ENCODE measurements at places on chromosomes 7 and 10. TPM values are rescaled to one million over a fixed set of nuclear protein-coding genes. Genes with fewer than 3 reads are reported as not detected.

Gene CPXM2
- 0.36 TPM for total RNA-seq

DNA sequence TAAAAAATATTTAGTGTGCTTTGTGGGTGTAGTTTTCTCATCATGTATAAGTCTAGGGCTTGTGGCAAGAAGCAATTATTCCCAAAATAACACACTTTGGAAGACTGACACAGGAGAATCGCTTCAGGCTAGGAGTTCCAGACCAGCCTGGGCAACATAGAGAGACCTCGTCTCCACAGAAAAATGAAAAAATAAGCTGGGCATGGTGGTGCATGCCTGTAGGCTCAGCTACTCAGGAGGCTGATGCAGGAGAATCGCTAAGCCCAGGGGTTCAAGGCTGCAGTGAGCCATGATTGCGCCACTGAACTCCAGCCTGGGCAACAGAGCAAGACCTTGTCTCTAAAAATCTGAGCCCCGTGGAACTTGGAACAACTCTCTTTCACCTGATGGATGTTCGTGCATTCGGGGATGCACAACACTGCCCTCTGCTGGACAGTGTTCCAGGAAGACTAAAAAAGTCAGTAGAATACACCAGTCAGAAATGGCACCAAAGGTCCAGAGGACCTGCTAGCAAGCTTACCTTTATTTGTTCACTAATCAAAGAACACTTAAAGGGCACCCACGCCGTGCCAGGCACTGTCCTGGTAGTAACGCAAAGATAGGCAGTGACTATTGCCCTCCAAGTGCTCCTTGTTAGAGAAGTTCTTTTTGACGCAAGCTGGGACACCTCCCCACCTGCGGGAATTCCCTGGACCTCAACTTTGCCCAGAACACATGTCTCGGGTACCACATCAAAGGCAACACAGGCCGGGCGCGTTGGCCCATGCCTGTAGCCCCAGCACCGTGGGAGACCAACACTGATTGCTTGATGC, 81.9 kb upstream of the CALN1 start:
- DNase-seq = peak; percentile 65

DNA sequence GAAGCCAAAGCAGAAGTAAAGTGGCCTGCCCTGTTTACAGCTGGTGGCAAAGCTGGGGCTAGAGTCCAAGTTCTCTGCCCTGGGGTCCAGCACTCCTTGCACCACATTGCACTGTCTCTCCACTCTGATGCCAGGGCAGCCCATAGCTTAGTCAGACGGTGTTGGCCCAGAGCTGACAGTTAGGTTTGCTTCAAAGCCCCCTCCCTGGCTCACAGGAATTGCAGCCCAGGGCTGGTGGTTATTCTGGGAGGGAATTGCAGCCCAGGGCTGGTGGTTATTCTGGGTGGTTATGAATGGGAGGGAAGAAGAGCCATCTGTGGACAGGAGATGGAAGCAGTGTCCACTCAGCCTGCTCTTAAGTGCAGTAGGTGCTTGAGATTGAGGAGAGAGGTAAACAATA, 88.9 kb downstream of the SCRN1 start:
- no peak for DNase-seq

- DNase-seq = no peak
Observed at GRCh38 chr10:7460006-7460405, 49.2 kb upstream of the SFMBT2 start.

GRCh38 chr7:45073031-45073785, 15.6 kb downstream of the NACAD start:
- peak; percentile 84 for DNase-seq

Gene DPY19L1
- total RNA-seq = 27.1 TPM

DNA sequence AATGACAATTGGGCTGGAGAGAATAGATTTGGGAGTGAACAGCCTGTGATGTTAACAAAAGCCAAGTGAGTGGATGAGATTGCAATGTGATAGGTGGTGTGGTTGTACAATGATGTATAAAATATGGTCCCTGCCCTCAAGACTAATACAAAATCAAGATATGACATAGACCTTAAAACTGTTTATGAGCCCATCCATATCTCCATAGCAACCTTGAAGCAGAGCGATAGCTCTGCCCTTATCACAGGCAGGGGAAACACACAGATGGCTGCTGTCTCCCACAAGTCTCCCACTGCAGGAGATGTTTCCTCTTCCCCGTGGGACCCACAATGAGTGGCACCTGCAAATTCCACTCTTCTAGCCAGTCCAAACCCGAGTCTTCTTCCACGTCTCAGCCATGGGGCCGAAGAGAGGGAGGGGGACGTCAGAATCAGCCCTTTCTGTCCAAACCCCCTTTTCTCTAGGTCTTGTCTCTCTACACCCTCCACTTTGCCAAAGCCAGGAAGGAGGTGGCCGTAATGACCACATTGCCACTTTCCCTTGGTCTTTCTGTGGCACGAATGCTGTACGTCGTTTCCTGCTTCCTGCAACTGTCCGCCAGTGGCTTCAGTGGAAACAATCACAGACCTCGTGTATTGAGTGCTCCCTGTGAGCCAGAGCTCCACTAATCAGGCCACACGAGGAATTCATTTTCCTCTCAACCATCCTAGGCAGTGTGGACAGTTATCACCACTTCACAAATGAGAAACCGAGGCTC, 7.5 kb upstream of the TBXAS1 start:
- no peak for DNase-seq

GRCh38 chr7:191105-191980, 1.0 kb upstream of the FAM20C start:
- peak; percentile 100 for DNase-seq

GRCh38 chr10:81179805-81180452, 642.2 kb downstream of the SH2D4B start:
- no peak for DNase-seq

DNA sequence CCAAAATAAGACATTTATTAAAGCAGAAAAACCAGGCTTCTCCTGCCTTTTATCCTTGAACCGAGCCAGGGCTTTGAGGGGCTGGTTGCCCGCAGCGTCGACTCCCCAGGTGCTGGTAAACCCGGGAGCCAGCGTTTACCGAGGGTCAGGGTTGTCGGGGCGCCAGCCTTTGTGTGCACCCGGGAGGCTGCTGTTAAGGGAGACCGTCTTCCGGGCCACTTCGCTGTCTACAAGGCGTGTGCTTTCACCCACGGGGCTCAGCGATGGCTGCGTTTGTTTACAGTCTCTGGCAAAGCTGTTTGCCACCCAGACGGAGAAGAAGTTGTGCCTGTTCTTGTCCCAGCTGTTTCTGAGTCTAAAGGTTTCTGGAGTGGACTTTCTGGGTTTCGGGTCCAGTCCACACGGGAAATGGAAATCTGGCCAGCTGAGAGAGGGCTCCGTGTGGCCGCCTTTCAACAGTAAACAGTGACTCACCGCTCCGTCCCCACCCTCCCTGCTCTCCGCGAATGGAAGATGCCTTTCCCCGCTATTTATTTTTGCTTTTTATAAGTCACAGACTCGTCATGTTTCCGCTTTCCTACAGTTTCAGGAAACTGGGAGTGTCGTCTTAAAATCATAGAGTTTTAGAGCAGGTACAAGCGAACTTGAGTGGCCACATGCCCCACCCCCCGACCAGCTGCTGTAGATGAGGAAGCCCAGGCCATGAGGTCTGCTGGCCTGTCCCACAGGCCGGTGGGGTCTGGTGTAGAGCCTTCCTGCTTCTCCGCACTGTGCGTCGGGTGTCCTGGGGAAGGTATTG, 2.2 kb downstream of the MAFK start:
- DNase-seq = peak; percentile 99

GRCh38 chr7:88686468-88687229, 72.9 kb upstream of the ZNF804B start:
- DNase-seq = no peak

GRCh38 chr10:127926455-127926854, 19.6 kb downstream of the PTPRE start:
- no peak for DNase-seq

Gene ANKRD30A
- not detected for total RNA-seq

DNA sequence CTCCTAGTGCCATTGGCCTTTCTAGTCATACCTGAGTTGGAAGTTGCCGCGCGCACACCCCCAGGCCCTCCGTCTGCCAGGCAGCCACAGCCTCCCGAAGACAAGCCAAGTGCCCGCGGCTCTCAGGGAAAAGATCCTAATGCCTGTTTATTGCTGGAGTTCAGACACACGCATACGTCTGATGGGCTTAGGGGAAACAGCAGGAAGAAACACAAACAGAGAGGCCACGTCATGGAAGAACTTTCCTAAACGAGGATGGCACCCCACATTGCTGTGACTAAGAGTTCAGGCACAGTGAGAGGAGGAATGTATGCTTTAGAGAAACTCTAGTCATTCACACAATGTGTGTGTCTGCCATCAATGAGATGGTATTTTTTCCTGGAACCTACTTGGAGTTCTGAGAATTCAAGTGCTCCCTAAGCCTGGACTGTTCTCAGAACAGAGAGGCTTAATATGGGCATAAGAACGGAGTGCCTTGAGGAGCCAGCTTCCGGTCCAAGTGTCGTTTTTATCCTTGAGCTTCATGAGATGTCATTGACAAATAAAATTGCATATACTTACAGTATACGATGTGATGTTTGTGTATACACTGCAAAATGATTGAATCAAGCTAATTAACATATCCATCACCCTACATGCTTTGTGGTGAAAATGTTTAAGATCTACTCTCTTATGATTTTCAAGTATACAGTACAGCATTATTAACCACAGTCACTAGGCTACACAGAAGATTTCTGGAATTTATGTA, 11.6 kb upstream of the RBP3 start:
- peak; percentile 32 for DNase-seq

GRCh38 chr7:156327474-156327873, 313.1 kb upstream of the RNF32 start:
- DNase-seq = no peak

Gene SEPTIN7
- total RNA-seq = 191 TPM

DNA sequence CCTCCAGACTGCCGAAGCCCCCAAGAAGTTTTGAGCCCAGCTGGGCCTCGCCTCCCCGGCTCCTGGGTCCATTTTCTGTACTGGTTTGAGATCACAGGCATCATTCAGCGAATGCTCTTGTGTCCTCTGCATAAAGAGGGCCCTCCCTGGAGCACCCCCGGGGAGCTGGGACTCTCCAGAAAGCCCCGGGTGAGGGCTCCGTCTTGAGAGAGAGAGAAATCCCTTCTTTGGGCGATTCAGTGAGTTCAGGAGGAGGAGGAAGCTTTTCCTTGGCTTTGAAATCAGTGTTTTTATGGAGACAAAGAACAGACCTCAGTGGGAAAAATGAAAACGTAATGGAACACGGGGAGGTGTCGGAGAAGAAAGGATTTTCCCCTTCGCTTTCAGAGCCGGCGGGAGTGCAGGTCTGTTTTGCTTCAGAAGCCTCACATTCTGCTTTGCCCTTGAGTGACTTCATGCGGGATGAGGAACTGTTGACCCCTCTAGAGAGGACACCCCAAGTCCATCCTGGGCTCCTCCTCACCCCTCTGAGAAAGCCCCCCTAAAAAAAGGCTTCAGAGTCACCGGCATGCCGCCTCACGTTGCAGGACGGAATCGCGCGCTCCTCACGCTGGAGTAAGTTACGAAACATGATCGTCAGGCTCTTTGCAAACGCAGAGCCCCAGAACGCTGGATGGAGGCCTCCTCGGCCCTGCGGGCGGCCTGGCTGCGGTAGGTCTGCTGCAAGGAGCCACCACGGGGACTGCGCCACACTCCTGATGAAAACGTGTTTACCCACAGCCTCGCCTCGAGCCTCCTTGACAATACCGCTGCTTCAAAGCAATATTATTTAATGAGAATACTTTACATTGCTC, 8.5 kb upstream of the AP5Z1 start:
- no peak for DNase-seq

DNA sequence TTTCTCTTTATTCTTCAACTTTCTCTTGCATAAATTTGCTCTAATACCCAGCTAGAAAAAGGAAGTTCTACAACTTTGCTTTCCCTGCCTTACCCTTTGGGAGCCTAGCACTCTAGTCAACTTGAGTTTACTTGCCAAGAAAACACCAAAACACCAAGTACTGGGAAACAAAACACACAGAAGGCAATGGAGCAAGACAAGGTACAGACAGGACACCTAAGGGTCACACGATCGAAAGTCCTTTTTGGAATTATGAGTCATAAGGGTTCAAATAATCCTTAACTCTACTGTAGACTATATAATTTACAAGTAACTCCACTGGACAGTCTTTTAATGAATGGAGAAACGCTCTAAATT, 42.6 kb upstream of the ANAPC16 start:
- no peak for DNase-seq

GRCh38 chr10:87659571-87660483, at the start of gene PAPSS2:
TSS of gene PAPSS2 (plus strand) at chr10:87659878. CDS start at chr10:87659982, 104 bp downstream.
- DNase-seq = peak; percentile 84

Gene OR2A1
- total RNA-seq = 0.36 TPM

DNA sequence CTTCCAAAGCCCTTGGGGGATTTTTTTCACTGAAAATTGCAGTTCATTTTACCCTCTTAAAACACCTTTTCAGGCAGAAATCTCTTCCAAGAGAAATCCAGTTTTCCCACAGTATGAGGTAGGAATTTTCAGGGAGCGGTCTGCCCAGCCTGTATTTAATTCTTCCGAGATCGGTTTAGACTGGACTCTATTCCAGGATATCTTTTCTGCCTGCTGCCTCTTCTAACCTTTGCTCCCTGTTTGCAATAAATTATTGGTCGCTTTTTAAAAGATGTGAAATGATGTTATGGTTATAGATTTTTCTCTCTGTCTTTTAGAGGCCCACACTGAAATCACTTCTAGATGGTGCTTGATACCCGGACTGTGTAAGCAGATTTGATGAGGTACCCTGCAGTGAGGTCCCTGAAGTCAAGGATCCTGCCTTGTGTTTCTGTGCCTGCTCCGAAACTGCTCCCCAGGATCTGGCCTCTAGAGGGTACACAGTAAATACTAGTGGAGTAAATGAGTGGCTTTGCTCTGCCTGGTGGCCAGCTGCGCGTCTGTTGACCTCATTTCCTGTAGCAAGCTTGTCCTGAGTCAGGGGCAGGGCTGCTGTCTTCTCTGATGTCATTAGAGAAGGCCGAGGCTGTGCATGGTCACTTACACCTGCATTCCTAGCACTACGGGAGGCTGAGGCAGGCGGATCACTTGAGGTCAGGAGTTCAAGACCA, 191.6 kb downstream of the FANK1 start:
- DNase-seq = no peak

Gene CCDC3
- 0.29 TPM for total RNA-seq

Gene LRRC61
- 1.8 TPM for total RNA-seq

Gene COBL
- total RNA-seq = under 0.01 TPM

Gene ZPBP
- total RNA-seq = not detected

GRCh38 chr7:33981226-33981625, 75.9 kb downstream of the BMPER start:
- no peak for DNase-seq
